EL (cell line): ENCODE measurements at places on chromosomes 3 and 15.

DNA sequence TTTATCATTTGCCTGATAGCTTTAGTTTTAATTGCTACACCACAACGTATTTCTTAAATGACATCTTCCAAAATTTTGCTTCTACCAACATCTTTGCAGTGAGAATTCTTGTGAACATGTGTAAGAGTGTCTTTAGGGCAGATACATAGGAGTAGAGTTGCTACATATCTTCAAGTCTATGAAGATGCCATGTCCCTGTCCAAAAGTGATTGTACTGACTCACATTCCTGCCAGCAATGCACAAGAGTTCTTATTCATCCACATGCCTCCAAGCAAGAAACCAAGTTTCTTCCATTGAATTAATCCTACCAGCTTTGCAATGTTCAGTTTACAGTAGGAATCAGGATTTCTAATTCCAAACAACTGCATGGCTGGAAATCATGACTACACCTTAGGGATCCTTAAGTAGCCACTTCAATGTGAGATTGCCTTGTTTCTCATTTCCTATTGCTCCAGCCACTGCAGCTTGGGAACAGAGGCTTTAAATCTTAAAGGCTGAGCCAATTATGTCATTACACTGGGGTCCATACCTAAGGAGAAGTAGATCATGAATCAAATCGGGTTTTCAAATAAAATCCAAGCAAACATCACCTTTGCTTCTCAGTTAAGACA lies 44.5 kb downstream of the BCL2L10 start:
- DNase-seq: peak; percentile 40

DNA sequence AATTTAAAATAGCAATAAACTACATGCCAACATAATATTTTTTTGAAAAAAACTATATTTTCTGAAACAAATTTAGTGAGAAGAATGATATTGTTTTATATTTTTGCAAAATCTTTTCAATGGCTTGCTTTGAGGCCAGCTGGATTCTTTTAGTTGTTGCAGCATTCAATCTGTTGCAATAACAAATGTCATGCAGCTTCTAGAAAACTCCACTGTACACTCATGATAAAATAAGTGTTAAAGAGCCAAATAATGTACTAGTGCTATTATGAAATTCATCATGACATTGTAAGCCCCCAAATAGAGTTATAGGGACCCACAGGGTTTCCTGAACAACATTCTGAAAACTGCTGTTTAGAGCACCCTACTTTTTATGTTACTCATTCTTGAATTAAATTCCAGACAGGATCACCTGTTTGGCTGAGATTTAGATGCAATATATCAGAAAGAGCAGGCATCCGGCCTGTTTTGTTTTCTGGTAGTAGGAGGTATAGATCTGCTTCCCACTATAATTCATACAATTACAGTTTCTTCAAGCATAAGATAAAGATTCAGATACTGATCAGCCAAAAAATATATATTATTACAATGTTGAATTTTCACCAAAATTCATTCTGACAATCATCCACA lies 703.0 kb upstream of the ZNF385D start:
- DNase-seq: no peak

DNA sequence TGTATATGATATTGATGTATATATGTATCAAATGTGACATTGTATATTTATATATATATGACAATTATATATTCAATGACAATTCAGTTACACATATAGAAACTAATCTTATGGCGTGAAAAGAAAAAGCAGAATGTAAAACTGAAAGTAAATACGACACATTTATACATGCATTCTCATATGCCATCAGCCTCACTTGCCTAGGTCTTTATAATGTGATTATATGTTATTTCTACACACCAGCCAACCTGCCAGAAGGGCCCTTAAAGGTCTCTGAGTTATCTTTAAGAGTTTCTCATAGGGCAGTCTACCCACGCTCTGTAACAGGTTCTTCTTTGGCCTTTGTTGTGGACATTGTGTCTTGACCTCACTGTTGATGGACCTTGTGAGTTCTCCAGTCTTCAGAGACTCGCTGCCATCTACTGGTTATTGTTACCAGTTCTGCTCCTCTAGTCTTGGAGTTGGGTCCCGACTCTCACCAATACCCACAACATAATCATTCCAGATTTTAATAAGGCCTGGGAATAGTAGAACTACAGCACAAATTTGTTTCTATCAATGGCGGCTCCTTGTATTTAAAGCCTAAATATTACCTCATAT lies 371.5 kb upstream of the GOLIM4 start:
- peak; percentile 10 for DNase-seq

DNA sequence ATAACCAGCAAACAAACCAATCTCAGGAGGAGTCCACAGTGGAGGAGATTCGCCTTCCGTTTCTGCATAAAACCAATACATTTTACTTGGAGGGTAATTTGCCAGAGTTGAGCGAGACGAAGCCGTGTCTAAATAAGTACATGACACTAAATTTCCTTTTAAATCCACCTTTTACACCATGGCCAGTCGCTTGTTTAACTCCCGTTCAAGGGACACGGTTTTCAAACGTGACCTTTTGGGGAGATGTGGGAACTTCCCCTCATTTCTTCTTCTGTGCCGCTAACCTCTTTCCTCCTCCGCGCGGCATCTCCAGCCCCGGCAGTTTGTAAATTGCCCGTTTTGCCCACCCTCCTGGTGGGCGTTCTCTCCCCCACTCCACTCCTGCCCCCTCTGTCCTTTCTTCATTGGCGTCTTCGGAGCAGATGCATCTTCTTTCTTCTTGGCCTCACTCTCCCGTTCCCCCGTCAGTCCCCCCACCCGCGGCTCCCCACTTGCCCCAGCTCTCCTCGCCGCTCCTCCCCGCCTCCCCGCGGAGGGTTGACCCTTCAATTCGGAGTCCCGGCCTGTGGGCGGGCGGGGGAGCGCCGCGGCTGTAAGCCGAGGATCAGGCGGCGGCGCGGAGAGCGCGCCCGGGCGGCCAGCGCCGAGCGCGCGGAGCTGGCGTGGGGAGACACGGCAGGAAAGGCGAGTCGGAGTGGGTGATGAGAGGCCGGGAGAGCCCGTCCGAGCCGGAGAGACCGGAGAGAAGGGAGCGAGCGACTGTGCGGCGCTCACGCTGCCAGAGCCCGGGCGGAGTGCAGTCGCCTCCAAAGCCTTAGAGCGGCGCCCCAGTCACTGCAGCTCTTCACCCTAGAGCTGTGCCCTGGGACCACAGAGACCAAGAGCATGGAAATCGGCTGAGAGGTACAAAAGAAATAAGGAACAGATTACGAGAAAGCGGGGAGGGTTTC lies at the start of gene NLGN1:
Gene NLGN1 (plus strand): TSS at position 584 of the 950 bp plus-strand sequence.
- DNase-seq: peak; percentile 73

DNA sequence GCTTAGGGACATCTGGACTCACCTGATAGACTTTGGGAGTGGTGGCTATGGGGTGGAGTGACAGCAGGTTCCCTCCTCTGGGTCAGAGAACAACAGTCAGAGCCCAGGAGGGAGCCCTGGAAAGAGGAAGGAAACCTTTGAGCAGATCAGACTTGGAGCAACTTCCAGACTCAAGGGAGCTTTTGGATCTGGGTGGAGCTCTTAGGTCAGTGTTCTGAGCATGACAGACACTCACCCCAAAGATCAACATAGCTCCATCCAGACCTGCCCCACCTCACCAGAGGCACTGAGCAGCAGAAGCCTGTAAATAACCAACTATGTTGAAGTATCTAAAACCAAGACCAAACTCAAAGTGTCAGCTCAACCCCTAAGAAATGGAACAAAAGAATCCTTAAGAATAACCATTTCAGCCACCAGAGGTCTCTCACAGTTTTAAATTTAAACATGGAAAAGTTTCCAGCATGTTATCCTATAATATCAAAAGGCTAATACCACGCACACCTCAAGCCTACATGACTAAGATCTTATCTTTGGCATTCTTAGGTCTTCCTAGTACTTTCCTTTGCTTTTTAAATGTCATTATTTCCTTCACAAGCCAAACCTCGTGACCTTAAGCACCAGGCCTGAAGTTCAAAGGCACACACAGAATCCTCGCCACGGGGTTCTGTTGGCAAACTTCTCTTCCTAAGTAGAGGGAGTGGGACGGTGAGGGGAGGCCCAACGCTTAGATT lies 56.4 kb downstream of the UMPS start:
- DNase-seq: peak; percentile 28

DNA sequence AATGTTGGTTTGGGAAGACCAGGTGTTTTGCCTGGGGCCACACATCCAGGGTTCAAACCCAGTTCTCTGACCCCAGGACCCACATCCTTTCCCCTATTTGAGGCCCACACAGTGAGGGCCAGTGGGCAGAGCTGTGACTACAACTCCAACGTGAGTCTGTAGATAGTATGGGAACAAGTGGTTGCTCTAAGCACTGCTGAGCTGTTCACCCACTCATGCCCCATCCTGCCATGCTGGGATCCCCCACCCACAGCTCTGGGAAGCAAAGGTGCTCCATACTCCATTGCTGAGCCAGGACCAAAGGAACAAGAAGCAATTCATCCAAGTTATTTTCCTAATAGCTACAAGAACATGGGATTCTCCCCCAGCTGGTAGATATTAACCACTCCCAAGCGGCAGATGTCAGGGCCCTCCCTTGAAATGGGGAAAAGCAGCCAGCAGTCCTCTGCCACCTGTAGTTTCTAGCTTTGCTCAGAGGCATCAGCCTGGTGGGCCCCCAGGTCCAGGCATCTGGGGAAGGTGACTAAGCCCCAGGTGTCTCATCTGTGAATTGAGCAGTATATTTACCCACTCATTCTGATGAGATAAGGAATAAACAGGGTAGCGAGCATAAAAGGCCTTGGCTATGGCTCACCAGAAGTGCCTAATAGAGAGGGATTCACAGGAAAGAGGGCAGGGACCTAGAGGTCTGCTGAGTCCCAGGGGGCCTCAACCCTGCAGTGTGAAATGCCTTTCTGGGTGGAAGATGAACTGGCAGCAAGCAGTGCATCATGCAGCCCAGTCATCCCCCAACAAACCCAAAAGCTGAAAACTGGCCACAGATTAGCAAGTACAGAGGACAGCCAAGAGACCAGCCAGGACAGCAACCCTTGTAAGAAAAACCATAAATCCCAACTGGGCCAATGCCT lies 33.4 kb downstream of the POC1A start:
- DNase-seq: no peak

DNA sequence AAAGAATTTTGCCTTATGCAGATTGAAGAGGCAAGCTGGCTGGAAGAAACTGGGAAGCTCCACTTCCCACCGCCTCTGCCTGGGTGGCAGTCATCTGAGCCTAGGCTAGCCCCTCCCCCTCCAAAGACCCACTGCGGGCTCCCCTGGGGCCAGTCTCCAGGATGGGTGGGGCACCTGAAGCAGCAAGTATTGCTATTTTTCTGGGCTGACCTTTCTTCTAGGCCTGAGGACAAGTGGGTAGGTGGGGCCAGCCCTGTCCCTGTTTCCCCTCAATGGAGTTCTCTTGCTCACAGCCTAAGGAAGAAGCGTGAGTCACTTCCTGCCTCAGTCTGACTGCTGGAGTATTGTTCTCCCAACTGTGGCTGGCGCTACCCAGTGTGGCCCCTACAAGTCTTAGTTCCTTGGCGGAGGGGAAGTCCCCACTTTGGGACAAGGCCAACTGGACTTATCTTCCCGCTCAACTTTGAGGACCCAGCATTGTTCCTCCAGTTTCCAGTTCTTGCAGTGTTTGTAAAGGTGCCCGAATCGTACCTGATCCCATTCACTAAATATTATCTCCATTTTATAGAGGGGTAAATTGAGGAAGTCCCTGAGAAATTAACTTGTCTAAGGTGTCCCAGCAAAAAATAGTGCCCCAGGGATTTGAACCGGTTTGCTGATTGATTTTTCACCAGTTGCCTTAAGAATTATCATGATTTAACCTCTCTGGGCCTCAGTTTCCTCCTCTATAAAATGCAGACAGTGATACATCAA lies 1.4 kb downstream of the FURIN start:
- peak; percentile 92 for DNase-seq

DNA sequence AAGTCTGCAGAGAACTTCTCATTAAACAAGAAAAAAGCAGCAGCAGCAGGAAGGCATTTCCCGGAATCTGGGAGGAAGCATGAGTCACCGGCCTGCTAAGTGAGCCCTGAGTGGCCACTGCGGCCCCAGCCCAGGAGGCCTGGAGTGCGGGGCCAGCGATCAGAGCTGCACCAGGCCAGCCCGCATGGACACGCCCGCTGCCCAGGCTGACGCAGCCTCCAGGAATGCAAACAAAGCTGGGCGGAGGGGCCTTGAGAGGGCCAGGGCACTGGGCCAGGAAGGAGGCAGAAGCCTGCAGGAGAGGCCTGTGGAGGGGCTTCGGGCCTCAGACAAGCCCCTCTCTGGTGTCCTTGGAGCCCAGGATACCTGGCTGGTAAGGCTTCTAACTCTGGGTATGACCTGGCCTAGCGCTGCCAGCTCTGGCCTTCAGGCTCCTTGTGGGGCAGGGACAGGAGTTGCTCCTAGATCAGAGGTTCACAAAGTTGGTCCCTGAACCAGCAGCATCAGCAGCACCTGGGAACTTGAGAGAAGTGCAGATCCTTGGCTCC lies 101.2 kb downstream of the SMAD6 start:
- peak; percentile 99 for DNase-seq

DNA sequence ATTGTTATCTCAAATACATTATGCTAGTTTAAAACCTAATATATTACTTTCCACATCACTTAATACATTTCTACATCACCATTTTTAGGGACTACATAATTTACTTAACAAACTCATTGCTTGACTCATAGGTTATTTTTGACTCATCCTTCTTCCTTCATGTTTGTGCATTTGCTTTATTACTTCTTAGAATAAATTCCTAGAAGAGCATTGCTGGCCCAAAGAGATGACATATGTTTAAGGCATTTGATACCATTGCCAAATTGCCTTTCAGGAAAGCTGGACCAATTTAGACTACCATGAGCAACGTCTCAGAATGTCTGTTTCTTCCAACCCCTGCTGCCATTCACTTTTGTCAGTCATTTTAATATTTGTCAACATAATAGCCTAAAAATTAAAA lies 905.8 kb downstream of the IGSF11 start:
- peak; percentile 33 for DNase-seq

GRCh38 chr15:57307527-57308169 lies 68.7 kb upstream of the CGNL1 start:
- DNase-seq: no peak

DNA sequence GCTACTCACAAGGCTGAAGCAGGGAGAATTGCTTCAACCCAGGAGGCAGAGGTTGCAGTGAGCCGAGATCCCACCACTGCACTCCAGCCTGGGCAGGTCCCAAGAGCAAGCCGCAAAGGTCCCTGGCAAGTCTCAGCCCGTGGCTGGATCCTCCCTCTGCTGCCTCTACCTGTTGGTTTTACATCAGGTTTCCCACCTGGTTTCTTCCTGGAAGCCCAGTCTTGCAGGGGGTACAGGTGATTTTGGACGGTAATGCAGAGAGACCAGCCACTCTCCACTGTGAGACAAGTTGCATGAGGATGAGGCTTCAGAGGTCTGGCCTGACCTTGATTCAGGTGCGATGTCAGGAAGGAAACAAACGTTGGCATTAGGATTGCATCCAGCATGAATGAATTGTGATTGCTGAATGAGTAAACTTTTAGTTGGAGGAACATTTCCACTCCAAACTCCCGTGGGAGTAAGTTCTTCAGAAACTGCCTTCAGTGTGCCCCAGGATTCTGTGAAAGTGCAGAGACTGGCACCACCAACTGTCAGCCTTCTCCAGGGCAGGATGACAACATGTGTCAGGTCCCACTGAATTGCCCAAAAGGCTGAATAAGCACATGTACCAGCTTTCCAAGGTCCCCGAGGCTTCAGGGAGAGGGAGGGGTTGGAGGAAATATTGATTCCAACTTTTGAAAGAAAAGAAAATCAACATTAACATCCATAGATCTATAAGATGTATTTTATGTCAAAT lies 189.4 kb downstream of the TJP1 start:
- DNase-seq: no peak
